Lower lobe of right lung (tissue), 2 donors: ENCODE measurements at places on chromosomes 1 and 21. TPM values are rescaled to one million over a fixed set of nuclear protein-coding genes. Genes with fewer than 3 reads are reported as not detected.

DNA sequence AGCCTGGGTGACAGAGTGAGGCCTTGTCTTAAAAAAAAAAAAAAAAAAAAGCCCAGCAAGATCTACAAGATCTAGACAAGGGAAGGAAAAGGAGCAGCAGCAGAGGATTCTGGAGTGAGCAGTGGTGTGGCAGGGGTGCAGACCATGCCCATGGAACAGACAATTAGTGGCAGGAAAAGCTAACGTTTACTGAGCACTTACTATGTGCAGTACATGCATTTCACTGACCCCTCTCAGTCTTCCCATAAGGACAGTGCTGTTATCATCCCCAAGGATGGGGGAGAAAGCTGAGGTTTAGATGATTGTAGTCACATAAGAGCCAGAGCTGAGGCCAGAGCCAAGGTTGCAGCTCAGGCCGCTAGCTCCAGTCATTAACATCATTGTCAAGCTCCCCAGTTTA lies 5.9 kb downstream of the PODN start:
- peaks cover 5% of the 10 kb centered on the region for H3K27me3 ChIP-seq
- peaks cover 5% of the 10 kb centered on the region for H3K36me3 ChIP-seq
- H3K4me1 ChIP-seq = peaks cover 2% of the 10 kb centered on the region
- DNase-seq = no peak
- H3K27ac ChIP-seq = no peak overlapping the region

- H3K36me3 ChIP-seq = no peaks in the 10 kb centered on the region
- H3K4me3 ChIP-seq = no peak overlapping the region
- peaks cover 15% of the 10 kb centered on the region for H3K4me1 ChIP-seq
- H3K27me3 ChIP-seq = no peaks in the 10 kb centered on the region
- DNase-seq = no peak
These were observed 338.7 kb downstream of the SIPA1L2 start for GRCh38 chr1:232291261-232291660.

GRCh38 chr1:73659136-73659535 lies 538.8 kb downstream of the LRRIQ3 start:
- H3K4me3 ChIP-seq = no peak overlapping the region
- no peaks in the 10 kb centered on the region for H3K36me3 ChIP-seq
- no peaks in the 10 kb centered on the region for H3K27me3 ChIP-seq
- no peak for DNase-seq
- no peak overlapping the region for H3K27ac ChIP-seq

DNA sequence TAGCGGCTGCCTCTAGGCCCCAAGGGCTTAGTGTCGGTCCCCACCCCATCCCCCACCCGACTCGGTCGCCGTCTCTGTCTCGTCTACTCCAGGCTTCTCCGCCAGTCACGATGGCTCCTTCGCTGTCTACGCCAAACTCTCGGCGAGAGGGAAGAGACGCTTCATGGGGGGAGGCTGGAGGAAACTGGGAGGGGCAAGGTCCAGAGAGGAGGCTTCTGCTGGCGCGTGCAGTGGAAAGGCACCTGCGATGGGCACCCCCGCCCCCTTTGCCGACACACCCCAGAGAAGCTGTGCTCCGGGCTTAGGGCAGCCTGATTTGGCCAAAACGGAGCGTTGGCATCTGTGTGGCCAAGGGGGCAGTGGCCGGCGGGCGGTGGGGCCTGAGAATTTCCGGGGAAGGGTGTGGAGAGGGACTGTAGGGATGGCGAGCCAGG lies 1.2 kb upstream of the CSMD2 start:
- peaks cover 20% of the 10 kb centered on the region for H3K4me1 ChIP-seq
- no peak for DNase-seq
- no peaks in the 10 kb centered on the region for H3K36me3 ChIP-seq

DNA sequence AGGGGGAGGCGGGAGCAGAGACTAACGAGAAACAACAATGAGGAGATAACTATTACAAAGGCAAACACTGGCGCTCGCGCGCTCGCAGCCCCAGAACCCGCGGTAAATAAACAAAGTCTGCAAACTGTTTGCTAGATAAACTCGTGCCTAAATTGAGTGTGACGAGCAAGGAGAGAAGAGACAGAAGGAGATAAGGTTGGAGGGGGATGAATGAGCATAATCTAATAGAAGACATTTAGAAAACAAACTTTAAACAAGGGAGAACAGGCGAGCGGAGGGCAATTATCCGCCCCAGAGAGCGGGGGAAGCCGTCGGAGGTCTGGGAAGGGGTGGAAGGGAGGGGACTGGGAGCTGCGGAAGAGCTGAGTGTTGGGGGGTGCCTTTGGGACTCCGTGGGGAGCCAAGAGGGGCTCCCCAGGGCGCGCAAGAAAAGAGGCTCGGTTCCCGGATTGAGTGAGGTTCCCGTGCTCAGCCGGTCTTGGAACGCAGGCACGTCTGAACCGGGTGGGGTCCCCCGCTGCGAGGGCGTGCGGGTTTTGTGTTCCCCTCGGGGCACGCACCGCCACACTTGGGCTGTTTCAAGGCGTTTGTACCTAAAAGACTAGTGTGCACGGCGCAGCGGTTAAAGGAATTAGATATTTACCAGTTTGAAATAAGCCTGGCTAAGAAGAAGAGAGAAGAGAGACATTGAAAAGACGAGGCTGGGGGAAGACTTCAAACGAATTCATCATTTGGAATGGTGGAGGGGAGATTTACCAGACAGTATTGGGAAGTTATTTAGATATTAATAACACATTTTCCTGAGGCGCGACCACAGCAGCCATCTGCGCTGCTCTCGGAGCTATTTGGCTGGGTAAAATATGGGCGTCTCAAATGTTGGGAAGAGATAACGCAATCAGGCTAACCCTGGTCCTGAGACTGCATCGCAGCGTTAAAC lies 10.6 kb downstream of the PAX7 start:
- H3K27ac ChIP-seq = no peak overlapping the region
- no peaks in the 10 kb centered on the region for H3K36me3 ChIP-seq
- peaks cover under 1% of the 10 kb centered on the region for H3K4me1 ChIP-seq
- no peak overlapping the region for H3K4me3 ChIP-seq

DNA sequence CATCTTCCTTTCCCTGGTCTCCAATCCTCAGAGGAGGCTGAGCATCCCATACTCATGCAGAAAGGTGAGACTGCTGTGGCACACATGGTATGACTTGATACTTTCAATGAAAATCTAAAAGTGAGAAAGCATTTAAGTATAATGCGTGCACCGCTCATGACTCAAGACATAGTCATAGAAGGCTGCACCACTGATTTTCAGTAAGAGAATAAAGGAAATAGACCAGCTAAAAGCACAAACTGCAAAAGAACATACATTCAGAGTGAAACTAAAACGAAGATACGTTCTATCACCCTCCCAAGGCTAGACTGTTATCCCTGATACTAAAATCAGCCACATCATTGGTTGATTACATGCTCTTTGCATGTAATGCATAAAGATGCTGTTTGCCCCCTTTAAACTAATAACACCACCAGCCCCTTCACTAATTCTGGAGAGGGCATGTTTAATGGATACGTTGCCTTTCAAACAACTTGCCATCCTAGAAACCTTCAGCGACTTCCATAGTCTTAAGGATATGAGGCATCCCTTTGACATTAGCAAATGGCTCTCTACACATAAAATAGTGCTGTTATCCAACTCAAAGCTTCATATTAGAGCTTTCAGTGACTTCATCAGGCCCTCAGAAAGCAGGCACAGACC lies 2.1 kb downstream of the PLD5 start:
- no peak for DNase-seq
- no peaks in the 10 kb centered on the region for H3K36me3 ChIP-seq
- H3K4me1 ChIP-seq = peaks cover 6% of the 10 kb centered on the region
- no peak overlapping the region for H3K4me3 ChIP-seq

DNA sequence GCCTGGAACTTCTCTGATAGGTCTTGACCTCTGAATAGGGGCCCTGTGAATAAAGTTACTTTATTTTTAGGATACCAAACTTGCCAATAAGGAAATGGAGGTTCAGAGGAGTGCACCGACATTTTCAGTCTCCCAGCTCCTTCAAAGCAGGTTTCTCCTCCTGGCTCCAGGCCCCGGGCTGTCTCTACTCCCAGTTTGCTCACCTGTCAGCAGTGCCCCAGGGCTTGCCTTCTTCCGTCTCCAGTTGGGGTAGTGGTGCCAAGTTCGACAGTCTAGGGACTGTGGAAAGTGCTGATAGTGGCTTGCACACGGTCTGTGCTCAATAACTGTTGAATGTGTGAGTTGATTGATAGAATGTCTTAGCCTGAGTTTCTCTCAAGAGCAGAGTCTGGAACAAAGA lies 149.2 kb downstream of the ACTL8 start:
- DNase-seq = no peak
- no peak overlapping the region for H3K27ac ChIP-seq
- no peaks in the 10 kb centered on the region for H3K4me1 ChIP-seq
- H3K27me3 ChIP-seq = peaks cover 8% of the 10 kb centered on the region
- no peaks in the 10 kb centered on the region for H3K36me3 ChIP-seq

- no peak for DNase-seq
- no peak overlapping the region for H3K27ac ChIP-seq
- no peaks in the 10 kb centered on the region for H3K36me3 ChIP-seq
- no peaks in the 10 kb centered on the region for H3K27me3 ChIP-seq
- H3K4me1 ChIP-seq = no peaks in the 10 kb centered on the region
- no peak overlapping the region for H3K4me3 ChIP-seq
These were observed 48.4 kb downstream of the TRMT1L start for GRCh38 chr1:185108321-185108720.

DNA sequence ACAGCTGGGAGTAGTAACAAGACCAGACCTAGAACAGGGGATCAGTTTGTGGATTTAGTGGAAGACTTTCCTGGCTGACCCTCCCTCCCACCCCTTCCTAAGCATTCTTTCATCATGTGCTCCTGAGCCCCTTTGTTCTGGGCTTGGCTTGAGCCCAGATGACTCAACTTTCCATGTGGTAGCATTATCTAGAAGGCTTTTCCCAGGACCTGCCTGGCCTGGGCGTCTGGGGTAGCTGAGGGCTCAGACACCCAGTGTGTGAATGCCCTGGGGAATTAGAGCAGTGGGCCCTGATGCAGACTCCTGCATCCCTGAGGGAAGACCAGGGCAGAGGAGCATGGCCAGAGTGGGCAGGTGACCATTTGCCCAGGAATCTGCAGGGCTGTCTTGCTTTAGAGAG lies 44.1 kb upstream of the TSPAN2 start:
- no peaks in the 10 kb centered on the region for H3K27me3 ChIP-seq
- H3K4me3 ChIP-seq = no peak overlapping the region
- no peaks in the 10 kb centered on the region for H3K36me3 ChIP-seq
- DNase-seq = no peak
- no peak overlapping the region for H3K27ac ChIP-seq

DNA sequence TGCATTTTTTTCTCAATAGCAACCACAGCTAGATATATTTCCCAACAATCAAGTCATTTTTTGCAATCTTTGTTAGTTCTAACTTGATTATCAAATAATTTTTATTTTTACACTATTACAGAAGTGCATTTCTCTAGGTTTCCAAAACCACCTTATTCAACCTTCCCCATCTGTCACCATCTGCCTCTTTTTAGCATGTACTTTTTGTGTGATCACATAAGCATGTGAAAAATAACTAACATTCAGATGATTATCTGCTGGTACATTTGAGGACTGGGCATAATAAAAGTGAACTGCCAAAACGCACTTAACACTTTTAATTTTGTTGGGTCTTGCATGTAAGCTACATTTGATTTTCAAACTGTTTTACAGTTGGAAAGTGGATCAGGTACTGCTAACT lies 291.5 kb downstream of the AKT3 start:
- peaks cover 21% of the 10 kb centered on the region for H3K36me3 ChIP-seq
- H3K27ac ChIP-seq = no peak overlapping the region
- H3K4me3 ChIP-seq = no peak overlapping the region
- no peaks in the 10 kb centered on the region for H3K27me3 ChIP-seq
- H3K4me1 ChIP-seq = no peaks in the 10 kb centered on the region

DNA sequence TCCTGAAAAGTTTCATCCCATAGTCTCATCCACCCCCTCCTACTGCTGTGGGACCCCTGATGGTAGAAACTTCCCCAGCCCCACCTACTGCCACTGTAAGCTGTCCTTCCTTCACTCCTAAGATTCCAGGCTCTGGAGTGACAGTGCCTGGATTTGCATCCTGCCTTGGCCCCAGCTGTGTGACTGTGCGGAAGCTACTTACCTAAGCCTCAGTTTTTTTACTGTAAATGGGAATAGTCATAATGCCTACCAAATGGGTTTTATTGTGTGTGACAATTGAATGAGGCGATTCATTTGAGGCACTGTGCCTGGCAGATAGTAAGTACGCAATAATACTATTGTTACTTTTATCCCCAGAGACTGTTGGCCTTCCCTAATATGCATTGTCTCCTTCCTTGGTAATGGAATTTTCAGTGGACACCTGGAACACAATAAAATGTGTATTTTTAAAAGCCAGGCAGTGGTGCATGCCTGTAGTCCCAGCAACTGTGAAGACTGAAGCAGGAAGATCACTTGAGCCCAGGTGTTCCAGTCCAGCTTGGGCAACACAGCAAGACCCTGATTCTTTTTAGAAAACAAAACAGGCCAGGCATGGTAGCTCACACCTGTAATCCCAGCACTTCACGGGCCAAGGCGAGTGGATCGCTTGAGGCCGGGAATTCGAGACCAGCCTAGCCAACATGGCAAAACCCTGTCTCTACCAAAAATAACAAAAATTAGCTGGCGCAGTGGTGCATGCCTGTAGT lies 55.0 kb upstream of the ZNF326 start:
- H3K27me3 ChIP-seq = no peaks in the 10 kb centered on the region
- no peaks in the 10 kb centered on the region for H3K4me1 ChIP-seq

Gene SLC26A9
- total RNA-seq = 18.2 TPM

Gene RXFP4
- not detected for total RNA-seq

Gene GLIS1
- not detected for total RNA-seq

Gene SLC6A9
- 24.2 TPM for total RNA-seq
